ENCODE measurements at places on chromosomes 5 and 9. TPM values are rescaled to one million over a fixed set of nuclear protein-coding genes. Genes with fewer than 3 reads are reported as not detected.

The NEURL1B gene
- 12.1 TPM for total RNA-seq

DNA sequence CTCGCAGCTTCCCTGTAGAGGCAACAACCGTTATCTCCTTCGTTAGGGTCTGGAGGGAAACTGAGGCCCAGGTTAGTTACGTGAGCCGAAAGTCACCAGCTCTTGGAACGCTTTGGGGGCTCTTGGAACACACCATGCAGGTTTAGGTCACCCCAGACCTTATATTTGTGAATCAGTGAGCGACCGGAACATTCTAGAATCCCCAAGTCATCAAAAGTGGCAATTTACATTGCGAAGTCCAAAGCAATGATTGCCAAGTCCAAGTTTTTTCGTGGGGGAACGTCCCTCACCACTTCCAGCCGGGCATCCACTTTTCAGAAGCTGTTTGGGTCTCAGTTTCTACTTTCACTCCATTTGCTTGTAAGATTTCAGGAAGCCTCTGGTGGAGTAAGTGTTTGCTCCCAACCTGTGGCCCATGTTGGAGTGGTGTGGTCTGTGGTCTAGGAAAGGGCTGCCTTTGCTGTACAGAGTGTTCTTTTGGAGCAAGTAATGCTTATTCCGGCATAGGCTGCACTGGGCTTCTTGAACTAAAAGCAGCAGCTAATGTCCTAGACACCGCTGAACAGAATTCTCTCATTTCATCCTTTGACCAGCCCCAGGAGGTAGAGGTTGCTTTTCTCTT lies 32.8 kb upstream of the SPRY4 start:
- no peak for DNase-seq

- DNase-seq: no peak
Measured at GRCh38 chr5:16589658-16590057, 27.1 kb downstream of the RETREG1 start.

DNA sequence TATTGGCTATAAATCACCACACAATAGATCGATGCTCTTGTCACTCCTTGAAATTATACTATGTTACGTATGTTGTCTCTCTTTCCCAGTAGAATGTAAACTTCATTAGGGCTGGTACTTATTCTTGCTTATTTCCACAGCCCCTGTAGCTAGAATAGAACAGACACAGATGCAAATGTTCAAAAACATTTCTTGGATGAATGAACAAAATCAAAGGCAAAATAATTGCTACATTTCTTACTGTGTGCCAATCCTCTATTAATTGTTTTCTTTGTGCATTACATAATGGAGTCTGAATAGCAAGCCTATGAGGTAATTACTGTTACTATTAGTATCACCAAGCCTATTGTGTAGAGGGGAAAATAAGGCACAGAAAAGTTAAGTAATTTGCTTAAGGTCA lies 725 bp upstream of the OR13C2 start:
- DNase-seq: no peak

The STK32A gene
- 0.36 TPM for total RNA-seq

DNA sequence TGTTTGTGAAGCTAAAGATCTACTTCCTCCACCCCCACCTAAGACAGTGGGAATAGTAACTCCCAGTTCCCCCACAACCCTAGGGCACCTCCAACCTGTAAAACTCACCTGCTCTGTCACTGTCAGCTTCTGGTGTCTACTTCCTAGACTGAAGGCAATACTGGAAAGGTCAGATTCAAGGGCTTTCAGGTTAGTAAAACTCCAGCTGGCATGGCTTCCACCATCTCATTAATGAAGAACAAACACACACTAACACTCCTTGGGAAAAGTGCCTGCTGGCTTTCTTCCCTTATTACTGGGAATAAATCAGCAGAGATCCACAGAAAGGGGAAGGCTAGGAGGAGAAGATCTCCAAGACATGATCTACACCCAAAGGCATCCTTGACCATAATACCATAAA lies 109.9 kb downstream of the TMEM174 start:
- DNase-seq: no peak

DNA sequence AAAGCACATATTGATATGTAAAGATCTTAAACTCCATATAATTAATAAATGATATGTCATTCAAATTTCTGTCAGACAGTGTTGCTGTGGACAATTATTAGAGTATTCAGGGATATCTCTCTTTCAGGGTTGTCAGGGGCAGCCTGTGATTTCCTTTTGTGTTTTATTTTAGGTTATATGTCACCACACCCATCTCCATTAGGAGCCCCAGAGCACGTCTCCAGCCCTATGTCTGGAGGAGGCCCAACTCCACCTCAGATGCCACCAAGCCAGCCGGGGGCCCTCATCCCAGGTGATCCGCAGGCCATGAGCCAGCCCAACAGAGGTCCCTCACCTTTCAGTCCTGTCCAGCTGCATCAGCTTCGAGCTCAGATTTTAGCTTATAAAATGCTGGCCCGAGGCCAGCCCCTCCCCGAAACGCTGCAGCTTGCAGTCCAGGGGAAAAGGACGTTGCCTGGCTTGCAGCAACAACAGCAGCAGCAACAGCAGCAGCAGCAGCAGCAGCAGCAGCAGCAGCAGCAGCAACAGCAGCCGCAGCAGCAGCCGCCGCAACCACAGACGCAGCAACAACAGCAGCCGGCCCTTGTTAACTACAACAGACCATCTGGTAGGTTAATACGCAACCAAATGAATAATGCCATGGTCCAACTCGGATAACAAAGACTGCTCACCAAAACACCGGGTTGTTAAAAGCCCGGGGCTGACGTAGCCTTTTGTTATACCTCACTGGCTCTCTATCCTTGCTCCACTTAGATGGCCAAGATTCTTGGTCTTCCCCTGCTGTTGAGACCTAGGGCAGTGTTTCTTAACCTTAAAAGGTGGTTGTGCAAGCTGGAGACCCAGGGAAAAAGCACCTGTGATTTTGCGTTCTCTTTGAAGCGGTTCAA lies 24.4 kb downstream of the SMARCA2 start:
- no peak for DNase-seq

GRCh38 chr5:1430121-1430795 lies 15.0 kb downstream of the SLC6A3 start:
- DNase-seq: no peak

DNA sequence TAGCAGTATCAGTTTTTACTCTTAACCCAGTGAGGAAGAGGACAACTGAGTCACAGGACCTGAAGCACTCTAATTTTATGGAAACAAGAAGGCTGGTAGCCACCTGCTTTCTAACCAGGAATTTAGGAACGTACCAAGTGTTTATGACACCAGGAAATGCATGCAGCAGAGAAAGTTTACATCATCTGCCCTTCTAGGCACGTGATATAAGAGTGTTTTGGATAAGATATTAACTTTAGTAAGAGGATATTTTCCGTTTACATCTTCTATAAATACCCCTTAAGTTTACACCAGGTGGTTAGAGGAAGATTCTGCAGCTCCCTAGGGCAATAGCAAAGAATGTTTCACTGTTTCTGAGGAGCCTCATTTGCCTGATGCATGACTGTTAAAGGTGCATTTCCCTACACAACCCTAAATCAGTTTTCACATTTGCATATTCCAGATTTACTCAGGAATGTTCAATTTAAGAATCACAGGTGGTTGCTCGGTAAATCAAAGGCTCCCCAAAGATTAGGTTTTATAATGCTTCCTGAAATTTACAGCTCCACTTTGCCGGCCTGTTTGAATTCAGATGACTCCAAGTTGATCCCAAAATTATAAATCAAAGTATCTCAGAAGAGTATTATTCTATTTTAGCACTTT lies 1.8 kb downstream of the TSC1 start:
- DNase-seq: no peak

DNA sequence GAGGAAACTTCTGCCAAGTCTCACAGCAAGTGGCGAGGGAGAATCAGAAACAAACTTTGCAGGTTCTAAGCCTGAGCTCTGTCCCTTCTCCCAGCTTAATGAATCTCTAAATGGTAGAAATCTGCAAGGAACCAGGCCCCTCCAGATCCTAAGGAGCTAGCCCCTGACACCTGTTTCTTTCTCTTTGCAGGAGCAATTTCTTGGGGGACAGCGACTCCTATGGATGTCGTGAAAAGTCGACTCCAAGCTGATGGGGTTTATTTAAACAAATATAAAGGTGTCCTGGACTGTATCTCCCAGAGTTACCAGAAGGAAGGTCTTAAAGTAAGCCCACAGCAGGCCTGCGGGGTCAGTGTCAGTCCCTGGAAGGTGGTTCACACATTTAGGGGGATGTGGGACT lies 21.8 kb downstream of the IL9 start:
- DNase-seq: no peak

DNA sequence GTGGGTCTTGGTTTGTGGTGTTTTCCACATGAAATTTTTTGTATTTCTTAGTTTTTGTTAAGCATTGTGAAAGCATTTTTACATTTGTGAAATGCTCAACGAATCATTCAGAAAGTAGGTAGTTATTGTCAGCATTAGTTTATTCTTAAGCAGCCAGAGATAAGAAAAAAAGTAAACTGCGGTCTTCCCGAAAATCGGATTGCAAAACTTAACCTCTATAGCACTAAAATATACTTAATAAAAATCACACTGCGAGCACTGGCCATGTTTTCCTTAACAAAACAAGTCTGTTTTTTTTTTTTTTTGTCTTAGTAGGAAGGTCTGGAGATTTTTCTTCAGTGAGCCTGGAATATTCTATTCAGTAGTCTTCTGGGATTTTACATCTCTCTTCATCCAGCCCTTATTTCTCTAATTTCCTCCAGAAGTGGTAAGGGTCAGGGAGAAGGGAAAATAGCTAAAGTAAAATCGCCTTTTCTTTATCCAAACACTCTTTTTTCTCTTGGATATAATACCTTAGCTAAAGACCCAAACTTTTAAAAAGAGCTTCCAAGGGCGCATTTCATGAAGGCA lies 289.9 kb downstream of the DMAC1 start:
- no peak for DNase-seq

- DNase-seq: no peak
Measured at GRCh38 chr9:27453860-27454553, 70.1 kb upstream of the IFNK start.

DNA sequence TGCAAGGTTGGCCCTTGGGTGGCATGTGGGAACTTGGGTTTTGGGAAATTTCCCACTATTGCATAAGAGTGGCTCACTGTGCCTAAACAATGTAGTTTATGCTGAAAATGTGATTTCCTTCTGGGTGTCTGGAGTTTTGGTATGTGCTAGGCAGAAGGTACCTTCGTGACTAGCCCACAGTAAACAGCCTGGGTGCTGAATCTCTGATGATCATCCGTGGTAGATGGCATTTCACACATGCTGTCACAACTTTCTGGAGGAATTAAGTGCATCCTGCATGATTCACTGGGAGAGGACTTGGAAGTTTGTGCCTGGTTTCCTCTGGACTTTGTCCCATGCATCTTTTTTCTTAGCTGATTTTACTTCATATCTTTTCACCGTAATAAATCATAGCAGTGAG lies 64.5 kb downstream of the LNPEP start:
- DNase-seq: no peak

The PGM5 gene
- total RNA-seq: 24.8 TPM

- DNase-seq: peak; percentile 44
Measured at GRCh38 chr5:134125039-134126015, 10.8 kb downstream of the TCF7 start.

DNA sequence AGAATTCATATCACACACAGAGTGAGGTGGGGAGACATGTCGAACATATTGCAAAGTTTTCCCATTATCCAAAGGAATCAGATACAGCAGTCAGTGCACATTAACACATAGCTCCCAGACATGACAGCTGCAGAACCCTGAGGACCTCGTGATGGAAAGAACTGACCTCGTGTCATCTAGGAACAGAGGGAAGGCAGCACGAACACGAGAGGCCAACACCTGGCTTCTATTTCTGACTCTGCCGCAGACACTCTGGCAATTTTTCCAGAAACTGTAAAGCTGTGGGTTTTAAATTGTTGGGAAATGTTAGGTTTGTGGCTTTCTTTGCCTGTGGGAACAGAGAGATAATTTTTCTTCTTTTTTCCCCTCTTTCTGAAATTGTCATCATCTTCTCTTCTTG lies 315.0 kb upstream of the PIK3R1 start:
- DNase-seq: peak; percentile 66

The SPZ1 gene
- not detected for total RNA-seq

GRCh38 chr5:80153586-80154126 lies 102.2 kb downstream of the SERINC5 start:
- no peak for DNase-seq

The RORB gene
- not detected for total RNA-seq

The SOX30 gene
- not detected for total RNA-seq

The SHISAL2B gene
- not detected for total RNA-seq

DNA sequence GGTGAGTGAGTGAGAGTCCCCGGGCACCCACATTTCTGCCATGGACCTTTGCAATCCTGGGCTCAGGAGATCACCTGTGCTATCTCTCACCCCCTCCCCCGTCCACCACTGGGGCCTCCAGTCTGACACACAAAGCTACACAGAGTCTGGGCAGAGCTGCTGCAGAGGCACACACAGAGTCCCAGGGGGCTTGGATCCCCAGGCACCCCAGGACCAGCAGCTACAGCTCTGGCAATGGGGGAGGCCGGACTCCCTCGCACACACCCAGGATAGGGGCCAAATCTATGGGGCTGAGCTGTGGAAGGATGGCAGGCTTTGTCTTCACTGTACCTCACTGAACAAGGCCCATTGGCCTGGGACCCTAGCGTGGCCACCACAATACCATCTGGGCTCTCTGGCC lies 328.8 kb downstream of the MAN2A1 start:
- DNase-seq: no peak
